ENCODE measurements at places on chromosomes 13 and 19.
A peak's percentile ranks its signal among the peaks of the same experiment; 100 is the strongest.

DNA sequence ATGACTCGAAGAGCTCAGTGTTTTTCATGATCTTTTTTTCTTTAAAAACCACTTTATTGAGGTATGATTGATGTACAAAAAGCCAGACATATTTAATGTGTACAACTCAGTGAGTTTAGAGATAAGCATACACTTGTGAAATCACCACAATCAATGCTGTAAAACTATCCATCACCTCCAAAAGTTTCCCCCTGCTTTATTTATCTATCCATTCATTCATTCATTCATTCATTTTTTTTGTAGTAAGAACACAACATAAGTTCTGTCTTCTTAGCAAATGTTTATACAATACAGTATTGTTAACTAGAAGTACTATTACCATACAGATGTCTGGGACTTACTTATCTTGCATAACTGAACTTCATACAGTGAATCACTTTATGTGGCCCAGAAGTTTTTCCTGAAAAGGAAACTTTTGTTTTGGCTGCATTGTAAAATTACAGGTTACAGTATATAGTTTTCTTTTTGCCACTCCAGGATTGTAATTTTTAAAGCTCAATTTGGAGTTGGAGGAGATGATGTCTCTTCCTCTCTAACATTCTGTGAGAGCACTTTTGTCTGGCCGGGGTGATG is 6.7 kb downstream of the RAP2A start:
- DNase-seq, result no peak
- H3K27ac ChIP-seq, result no peak overlapping the region
- no peaks in the 10 kb centered on the region for H3K36me3 ChIP-seq
- no peaks in the 10 kb centered on the region for H3K27me3 ChIP-seq
- H3K4me3 ChIP-seq, result no peak overlapping the region
- H3K4me1 ChIP-seq, result peaks cover 20% of the 10 kb centered on the region

DNA sequence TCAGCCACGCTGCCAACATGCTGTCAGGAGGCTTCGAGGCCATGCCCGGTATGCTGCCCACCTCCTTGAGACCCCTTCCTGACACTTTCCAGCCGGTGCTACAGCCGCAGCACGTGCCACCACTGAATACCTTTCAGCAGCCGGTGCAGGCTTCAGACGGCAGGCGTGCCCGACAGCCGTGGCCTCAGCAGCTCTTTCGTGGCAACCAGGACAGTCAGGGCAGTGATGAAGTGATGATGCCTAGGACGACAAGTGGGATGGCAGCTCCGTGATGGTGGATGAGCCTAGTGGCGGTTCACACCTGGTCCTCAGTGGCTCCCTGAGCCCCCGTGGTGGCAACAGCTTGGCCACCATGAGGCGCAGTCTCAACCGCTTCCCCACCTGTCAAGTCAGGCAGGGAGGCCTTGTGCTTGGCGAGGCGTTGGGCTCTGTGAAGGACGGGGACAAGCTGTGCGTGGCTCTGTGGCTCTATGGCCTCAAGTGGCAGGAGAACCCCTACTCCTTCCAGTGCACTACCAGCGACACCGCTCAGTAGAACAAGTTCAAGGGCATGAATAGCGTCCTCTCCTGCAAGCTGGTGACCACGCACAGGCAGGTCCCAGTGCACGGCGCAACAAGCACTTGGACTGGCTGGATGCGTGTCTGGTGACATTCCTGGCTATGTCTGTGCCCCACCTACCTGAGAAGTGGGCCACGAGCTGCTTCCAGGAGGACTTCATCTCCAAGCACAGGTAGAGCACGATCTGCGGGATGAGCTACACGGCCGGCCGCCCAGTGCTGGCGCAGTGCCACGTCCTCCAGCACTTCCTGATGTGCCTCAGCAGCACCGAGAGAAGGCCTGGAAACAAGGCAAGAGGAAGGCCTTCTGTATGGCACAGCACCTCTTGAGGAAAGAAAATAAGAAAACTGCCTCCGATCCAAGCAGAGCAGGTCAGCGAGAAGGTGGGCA is 18.2 kb upstream of the ZNF14 start:
- H3K4me1 ChIP-seq, result no peaks in the 10 kb centered on the region
- H3K36me3 ChIP-seq, result no peaks in the 10 kb centered on the region
- no peaks in the 10 kb centered on the region for H3K27me3 ChIP-seq

GRCh38 chr13:27353166-27353583 is 71.2 kb upstream of the GTF3A start:
- peaks cover 36% of the 10 kb centered on the region for H3K4me1 ChIP-seq
- H3K27me3 ChIP-seq, result no peaks in the 10 kb centered on the region
- H3K36me3 ChIP-seq, result no peaks in the 10 kb centered on the region
- peak overlapping the region; percentile 75 for H3K27ac ChIP-seq
- H3K4me3 ChIP-seq, result peak overlapping the region; percentile 37

DNA sequence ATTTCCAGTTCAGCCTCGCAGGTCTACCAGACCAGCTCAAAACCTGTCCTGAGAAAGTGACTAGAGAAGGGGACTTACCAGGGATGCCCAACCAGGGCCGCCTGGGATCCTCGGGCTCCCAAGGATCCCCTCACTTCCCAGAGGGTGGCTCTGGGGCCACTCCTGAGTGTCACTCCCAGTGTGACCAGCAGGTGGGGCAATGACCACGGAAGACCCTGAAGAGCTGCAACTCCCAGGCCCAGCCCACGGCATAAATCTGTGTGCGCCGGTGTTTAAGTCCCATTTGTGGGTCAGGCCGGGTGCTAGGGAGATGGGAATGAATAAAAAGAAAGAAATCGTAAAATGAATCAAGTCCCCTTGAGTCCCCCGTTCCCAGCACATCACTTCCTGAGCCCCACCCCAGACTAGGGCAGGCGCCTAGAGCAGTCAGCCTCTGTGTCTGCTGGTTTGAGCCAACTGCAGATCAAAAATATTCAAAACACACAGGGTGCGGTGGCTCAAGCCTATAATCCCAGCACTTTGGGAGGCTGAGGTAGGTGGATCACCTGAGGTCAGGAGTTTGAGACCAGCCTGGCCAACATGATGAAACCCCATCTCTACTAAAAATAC is 10.7 kb downstream of the PTGIR start:
- DNase-seq, result peak; percentile 97
- peaks cover 12% of the 10 kb centered on the region for H3K36me3 ChIP-seq
- H3K4me3 ChIP-seq, result no peak overlapping the region
- no peaks in the 10 kb centered on the region for H3K27me3 ChIP-seq
- H3K4me1 ChIP-seq, result peaks cover 27% of the 10 kb centered on the region

DNA sequence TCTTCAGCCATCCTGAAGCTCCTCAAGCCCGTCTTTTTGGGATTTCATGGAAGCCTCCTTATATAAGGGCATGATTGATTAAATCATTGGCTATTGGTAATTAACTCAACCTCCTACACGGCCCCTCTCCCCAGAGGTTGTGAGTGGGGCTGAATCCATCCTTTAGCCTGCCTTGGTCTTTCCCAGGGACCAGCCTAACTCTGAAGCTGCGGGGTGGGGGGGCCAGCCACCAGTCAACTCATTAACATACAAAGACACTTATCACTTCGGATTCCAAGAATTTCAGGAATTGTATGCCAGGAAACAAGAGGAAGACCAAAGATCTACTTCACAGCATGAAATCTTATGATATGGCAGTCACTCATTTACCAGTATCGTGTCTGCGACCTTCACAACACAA is 9.9 kb downstream of the COL4A1 start:
- no peaks in the 10 kb centered on the region for H3K27me3 ChIP-seq
- H3K27ac ChIP-seq, result peak overlapping the region; percentile 99
- H3K36me3 ChIP-seq, result no peaks in the 10 kb centered on the region
- H3K4me3 ChIP-seq, result no peak overlapping the region
- peaks cover 98% of the 10 kb centered on the region for H3K4me1 ChIP-seq

- no peak overlapping the region for H3K4me3 ChIP-seq
- H3K36me3 ChIP-seq, result no peaks in the 10 kb centered on the region
- no peaks in the 10 kb centered on the region for H3K27me3 ChIP-seq
- H3K27ac ChIP-seq, result no peak overlapping the region
- H3K4me1 ChIP-seq, result peaks cover 19% of the 10 kb centered on the region
These were observed 156.1 kb downstream of the LHFPL6 start for GRCh38 chr13:39446865-39447264.

Data from esophagus muscularis mucosa (tissue), 4 donors.